NCI-H2029 (cell line): ENCODE measurements at places on chromosomes 1 and 21.
A peak's percentile ranks its signal among the peaks of the same experiment; 100 is the strongest.

GRCh38 chr1:14136152-14136763 lies 436.3 kb downstream of the PRDM2 start:
- no peak for DNase-seq

DNA sequence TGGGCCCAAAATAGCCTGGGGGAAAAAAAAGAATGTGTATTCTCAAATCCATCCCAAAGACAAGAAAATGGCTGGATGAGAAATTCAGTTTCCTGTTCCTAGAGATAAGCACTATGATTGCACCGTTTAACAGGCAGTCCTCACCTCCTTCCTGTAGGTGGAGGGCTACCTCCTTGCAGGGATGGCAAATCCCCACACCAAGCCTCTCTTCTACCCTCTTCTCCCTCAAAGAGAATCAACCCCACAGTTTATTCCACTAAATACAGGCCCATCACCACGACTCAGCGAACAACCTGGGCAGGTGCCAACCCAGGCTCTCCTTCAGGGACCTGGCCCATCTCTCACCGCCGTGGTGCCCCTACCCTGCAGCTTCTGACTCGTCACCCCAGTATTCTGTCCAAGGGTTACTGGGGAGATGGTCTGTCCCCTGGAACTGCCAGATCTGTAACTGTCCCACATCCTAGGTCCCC lies 3.4 kb upstream of the CHD5 start:
- DNase-seq: no peak

- peak; percentile 21 for DNase-seq
Measured at GRCh38 chr1:77031106-77031662, 163.9 kb downstream of the ST6GALNAC5 start.

DNA sequence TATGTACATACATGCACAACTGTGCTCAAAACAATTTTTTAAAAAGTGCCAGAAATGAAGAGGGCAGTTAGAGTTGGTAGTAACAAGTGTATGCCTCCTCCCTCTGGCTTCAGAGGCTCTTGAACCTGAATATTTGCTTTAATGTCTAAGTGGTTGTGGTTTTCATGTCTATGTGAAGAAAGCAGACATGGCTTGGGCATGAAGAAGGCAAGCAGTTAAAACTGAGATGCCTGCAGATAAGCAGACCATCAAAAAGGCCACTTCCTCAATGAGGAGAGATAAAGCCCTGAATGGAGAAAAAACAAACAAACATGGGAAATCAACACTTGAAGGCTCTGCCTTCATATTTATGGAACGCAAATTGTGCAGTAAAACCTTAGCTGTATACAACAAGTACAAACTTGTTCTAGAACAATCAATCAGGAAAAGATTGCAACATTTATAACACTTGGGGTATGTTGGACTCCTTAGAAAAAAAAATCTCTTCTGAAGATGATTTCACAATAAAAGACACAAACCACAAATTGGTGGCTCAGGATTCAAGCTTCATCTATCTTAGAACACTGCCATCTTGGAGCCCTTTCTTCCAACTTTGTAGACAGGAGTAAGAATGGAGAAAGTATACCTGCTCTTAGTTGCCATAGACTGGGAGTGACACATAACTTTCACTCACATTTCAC lies 52.7 kb upstream of the PLA2G4A start:
- no peak for DNase-seq

DNA sequence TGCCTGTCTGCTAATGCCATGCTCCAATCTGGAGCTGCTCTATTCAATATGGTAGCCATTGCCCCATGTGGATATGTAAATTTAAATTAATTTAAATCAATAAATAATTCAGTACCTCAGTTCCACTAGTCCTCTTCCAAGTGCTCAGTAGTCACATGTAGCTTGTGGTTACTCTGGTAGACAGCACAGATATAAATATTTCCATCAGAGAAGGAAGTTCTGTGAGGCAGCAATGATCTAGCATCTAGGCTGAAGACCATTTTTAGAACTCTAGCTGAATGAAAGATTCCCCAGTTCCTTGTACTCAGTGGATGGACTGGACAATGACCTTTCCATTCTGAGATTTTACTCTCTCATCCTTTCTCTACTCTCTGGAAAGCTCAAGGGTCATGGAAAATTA lies 25.8 kb upstream of the CAPZB start:
- no peak for DNase-seq

- DNase-seq: no peak
Measured at GRCh38 chr21:34766862-34767261, 98.1 kb downstream of the CLIC6 start.

- no peak for DNase-seq
Measured at GRCh38 chr1:222791006-222791710, 23.7 kb upstream of the DISP1 start.

GRCh38 chr1:198272492-198272891 lies 115.7 kb downstream of the NEK7 start:
- no peak for DNase-seq

DNA sequence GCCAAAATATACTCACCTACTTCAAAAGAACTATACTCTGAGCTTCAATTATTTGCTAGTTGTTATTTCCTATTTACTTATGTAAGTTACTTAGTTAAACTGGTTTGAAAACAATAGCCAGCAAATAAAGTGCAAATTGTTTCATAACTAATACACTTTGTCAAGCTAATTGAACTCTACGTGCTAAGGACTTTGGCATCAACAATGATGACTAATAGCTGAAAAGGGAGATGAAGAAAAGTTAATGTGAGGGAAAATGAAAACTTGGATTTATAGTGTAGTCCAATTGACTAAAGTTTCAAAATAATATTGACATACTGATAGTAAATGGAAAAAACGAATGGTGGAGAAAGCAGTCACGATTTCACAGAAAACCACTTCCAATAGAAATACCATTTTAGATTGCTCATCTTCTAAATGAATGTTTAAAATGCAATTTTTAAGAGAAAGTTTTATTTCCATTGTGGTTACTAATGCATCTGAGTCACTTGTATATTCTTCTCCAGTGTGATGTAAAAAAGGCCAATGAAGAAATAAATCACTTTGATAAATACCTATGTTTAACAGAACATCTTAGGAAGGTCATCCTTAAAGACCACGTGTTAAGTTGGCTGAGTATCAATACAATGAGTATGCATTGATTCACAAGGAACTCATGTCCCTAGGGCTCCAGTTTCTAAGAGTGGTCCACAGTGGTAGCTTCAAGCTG lies 455.2 kb downstream of the LTN1 start:
- no peak for DNase-seq

GRCh38 chr1:231194476-231194842 lies 32.6 kb downstream of the TRIM67 start:
- DNase-seq: no peak

GRCh38 chr1:67609577-67610341 lies 75.2 kb upstream of the GADD45A start:
- DNase-seq: no peak

- DNase-seq: no peak
Measured at GRCh38 chr1:116674011-116674531, 6.5 kb upstream of the IGSF3 start.

- DNase-seq: no peak
Measured at GRCh38 chr1:201405484-201405831, 6.3 kb upstream of the LAD1 start.

DNA sequence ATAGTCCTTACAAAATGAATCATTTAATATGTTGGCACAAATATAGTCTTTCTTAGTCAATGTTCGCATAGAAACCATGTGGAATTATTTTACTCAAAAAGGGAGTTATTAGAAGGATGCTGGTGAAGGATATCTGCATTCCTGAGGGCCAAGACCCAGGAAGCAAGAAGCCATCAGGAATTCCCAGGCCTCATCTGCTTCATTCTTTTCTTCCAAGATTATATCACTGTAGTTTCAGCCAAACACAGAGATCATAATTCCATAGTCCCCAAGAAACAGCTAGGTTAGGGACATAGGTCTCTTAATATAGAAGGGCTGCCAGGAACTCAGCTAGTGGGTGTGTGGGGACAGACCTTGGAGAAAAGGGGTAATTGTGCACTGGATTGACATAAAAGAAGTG lies 28.6 kb upstream of the DISC1 start:
- no peak for DNase-seq

GRCh38 chr1:183588827-183589226 lies 1.4 kb downstream of the NCF2 start:
- no peak for DNase-seq

- DNase-seq: no peak
Measured at GRCh38 chr1:36433102-36433501, 17.1 kb downstream of the OSCP1 start.

GRCh38 chr1:116538544-116538943 lies 32.3 kb downstream of the CD58 start:
- no peak for DNase-seq

DNA sequence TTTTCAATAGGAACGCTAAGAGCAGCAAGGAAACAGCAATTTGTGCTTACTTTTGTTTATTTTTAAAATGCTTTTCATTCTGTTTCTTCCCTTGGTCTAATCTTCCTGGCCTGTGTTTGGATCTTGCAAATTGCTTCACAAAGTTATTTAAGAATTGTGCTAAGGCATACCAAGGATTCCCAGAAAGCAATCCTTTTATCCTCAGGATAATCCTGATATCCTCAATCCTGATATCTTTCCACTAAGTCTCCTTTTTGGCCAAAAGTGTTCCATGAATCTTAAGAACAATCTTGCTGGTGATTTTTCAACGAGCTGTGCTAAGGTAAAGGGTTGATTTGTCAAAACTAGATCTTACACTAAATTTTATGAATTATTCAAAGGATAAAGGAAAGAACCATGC lies 1577.9 kb downstream of the PLA2G4A start:
- DNase-seq: no peak

- DNase-seq: no peak
Measured at GRCh38 chr1:196259316-196259715, 348.9 kb downstream of the KCNT2 start.

DNA sequence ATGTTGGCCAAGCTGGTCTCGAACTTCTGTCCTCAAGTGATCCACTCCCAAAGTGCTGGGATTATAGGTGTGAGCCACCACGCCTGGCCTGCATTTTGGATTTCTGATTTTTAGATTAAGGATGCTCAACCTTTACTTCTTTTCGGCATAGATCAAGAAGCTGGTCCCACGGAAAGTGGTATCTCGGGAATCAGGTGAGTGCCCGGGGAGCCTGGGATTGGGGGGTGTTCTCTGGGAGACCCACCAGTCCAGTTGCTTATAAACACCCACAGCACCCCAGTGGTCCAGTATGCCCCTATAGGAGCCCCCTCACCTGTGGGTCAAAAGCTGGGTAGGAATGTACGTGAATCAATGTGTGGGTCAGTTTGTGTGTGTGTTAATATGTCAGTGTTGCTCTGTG lies 3.2 kb downstream of the SH3D21 start:
- no peak for DNase-seq

- DNase-seq: no peak
Measured at GRCh38 chr1:3001471-3002348, 19.6 kb upstream of the ACTRT2 start.

DNA sequence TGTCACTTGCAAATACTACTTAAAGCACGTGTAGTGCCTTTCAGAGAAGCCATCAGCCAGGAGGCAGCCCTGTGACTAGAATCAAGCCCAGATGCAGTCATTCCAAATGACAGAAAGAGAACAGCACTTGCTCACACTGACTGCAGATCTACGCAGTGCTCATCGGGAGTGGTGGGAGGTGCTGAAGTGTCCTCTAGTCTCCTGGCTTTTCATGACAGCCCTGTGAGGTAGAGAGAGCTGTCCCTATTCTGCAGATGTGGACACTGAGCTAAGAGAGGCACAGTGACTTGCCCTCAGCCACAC lies 62.3 kb upstream of the EDN2 start:
- DNase-seq: no peak

DNA sequence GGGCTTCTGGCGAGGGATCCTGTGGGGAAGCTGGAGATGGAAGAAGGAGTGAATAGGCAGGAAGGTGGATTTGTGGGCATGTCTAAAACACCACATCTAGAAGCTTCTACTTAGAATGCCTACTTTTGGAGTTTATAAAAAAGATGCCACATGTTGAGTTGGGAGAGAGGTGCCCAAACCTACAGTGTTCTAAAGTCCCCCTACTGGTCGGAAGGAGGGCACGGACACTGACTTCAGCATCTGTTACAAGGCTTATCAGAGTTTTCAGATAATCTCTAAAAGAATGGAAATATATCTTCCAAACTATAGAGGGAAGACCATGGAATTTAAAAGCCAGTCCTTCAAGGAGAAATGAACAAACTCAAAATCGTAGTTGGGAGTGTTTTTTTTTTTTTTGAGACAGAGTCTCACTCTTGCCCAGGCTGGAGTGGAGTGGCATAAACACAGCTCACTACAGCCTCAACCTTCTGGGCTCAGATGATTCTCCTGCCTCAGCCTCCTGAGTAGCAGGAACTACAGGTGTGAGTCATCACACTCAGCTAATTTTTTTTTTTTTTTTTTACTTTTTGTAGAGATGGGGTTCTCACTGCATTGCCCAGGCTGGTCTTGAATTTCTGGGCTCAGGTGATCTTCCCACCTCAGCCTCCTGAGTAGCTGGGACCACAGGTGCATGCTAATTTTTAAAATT lies 14.8 kb downstream of the IBA57 start:
- DNase-seq: no peak

- no peak for DNase-seq
Measured at GRCh38 chr21:45396620-45396995, 8.4 kb upstream of the COL18A1 start.

GRCh38 chr1:36161641-36162531 lies 5.9 kb downstream of the MAP7D1 start:
- no peak for DNase-seq

DNA sequence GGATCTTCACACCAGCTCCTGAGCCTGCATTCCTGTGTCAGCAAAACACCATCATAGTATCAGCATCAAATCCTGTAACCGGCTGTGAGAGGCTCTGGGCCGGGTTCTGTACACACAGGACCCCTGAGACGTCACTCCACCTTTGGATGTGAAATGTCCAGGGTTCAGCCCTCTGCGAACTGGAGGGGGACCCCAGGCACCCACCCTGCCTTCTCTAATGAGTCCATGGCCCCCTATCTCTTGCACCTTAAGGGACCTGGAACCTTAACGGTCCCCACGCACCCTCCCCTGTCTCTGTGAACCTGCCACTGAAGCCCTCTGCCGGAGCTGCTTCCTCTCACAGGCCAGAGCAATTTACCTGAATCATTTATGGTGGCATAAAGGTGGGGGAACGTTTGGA lies 257.8 kb downstream of the NPHP4 start:
- no peak for DNase-seq

GRCh38 chr1:10594595-10595223 lies 120.0 kb downstream of the PEX14 start:
- DNase-seq: no peak

GRCh38 chr21:27390384-27390783 lies 423.5 kb upstream of the ADAMTS5 start:
- no peak for DNase-seq

DNA sequence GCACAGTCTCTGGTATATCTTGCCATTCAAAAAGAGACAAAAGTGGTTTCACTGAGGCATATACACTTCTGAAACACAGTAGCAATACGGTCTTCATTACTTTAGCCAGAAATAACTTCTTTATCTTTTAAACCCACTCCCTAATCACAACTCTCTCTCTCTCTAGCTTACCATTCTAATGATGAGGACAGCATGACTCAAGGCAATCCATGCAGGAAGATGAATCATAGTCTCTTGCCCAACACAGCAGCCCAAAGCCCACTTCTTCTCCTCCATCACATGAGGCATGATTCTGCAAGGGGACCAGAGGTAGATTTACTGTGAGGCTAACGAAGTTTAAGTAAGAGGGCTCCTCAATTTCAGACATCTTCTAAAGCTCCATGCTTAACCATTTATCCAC lies 285.0 kb upstream of the NR5A2 start:
- no peak for DNase-seq

- no peak for DNase-seq
Measured at GRCh38 chr1:225693085-225693696, 40.3 kb upstream of the ENAH start.
